ENCODE measurements at places on chromosomes 3 and 15.

DNA sequence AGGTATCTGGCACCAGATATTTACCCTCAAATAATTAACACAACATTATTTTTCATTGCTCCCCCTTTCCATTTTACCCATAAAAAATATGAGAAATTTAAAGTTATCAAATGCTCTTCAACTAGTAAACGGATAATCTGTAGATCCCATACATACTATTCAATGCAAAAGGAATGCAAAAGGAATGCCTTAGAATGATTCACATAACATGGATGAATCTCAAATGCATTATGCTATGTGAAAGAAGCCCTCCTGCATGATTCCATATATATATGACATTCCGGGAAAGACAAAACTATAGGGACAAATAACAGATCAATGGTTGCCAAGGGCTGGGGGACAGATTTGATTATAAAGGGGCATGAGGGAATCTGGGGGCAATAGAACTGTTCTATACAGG is 195.7 kb downstream of the STT3B start:
- no peak for DNase-seq

GRCh38 chr3:159208050-159208449 is 406.2 kb downstream of the MFSD1 start:
- no peak for DNase-seq

GRCh38 chr3:30145281-30145680 is 461.1 kb upstream of the TGFBR2 start:
- DNase-seq, result no peak

GRCh38 chr15:63708126-63708772 is 111.1 kb downstream of the FBXL22 start:
- no peak for DNase-seq

GRCh38 chr3:111589303-111590142 is 5.6 kb downstream of the ZBED2 start:
- no peak for DNase-seq

DNA sequence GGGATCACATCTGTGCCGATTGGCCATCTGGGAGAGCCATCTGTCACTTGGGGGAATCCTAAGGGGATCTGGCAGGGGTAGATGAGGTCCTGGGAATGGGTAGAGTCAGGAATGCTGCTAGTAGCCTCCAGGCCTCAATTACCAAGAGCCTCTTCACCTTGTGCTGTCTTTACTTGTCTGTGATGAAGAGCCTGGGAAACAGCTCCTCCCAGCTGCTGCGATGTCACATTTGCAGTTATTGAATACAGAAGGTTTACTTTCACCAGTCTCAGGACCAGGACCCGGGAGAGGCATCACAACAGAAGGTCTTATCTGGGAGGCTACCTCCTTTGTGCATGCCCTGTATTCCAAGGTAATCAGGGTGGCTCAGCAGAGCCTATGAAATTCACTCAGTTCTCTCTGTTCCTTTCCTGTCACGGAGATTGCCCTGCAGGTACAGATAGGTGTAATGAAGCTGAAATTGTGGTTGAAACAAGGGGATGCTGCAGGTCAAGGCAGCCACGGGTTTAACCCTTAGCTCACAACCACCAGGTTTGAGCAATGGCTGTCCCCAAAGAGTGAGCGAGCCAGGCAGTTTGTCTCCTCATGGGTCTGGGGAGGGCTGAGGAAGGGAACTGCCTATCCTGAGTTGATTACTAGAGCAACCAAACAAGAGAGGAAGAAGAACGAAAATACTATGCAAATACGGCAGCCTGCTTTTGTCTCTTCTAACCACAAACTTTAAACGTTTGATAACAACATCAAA is 298.9 kb upstream of the RORA start:
- no peak for DNase-seq

Data from liver (tissue), 10 donors.